Stimulated activated CD4-positive, alpha-beta T cell treated with anti-CD3 and anti-CD28 coated beads, Interleukin-1b, Interleukin-23, amount 100 ng/mL, for 1 hour (primary cell): ENCODE measurements at places on chromosomes 3 and 15.

GRCh38 chr15:42802168-42802567, 65.2 kb upstream of the CDAN1 start:
- DNase-seq: no peak

- DNase-seq: no peak
These were observed 7.3 kb downstream of the ILDR1 start for GRCh38 chr3:122014741-122015140.

- no peak for DNase-seq
These were observed 1.9 kb downstream of the VGLL4 start for GRCh38 chr3:11641683-11642430.

- no peak for DNase-seq
These were observed 9.7 kb downstream of the ZXDC start for GRCh38 chr3:126465928-126466544.

- DNase-seq: no peak
These were observed 8.1 kb upstream of the NTRK3 start for GRCh38 chr15:88264622-88265021.

GRCh38 chr3:114362815-114363214, 69.0 kb downstream of the TIGIT start:
- DNase-seq: no peak

- DNase-seq: no peak
These were observed 5.6 kb downstream of the LINGO1 start for GRCh38 chr15:77627067-77627466.

GRCh38 chr3:37999836-38000235, 9.2 kb downstream of the VILL start:
- no peak for DNase-seq

DNA sequence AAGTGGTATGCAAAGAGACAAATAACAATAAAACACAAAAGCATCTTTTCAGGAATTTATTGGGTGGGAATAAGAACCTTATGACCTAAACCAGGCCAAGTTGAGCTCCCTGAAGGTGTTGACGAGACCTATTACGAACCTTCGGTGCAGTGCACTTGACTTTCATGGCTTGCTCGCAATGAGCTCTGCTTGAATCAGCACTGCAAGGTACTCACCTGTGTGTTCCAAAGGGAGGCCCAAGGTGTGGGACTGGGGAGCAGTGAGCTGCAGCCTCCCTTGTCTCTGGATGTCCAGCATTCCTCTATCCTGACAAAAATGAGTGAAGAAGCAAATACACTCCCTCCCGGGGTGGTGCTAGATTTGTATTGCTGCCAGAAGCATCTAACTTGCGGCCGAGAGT, at the start of gene MDFIC2:
Gene MDFIC2 (minus strand): TSS at position 303 of the 400 bp plus-strand sequence. CDS start 665 bp downstream, outside the sequence.
- DNase-seq: no peak

GRCh38 chr3:174000675-174001074, 603.1 kb downstream of the NLGN1 start:
- DNase-seq: no peak

DNA sequence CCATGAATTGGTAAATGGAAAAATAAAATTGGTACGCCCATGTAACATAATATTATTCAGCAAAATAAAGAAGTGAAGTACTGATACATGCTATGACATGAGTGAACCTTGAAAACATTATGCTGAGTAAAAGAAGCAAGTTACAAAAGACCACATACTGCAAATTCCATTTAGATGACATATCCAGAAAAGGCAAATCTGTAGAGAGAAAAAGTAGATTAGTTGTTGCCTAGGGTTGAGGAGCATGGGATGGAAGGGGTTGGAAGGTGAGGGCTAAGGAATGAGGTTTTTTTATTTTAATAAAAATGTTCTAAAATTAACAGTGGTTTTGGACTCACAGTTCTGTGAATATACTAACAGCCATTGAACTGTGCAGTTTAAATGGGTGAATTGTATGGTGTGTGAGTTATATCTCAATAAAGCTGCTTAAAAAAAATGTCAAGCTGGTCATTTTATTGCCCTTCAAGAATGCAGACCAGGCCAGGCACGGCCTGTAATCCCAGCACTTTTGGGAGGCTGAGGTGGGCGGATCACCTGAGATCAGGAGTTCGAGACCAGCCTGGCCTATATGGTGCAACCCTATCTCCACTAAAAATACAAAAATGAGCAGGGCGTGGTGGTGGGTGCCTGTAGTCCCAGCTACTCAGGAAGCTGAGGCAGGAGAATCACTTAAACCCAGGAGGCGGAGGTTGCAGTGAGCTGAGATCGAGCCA, 8.1 kb upstream of the DLG1 start:
- no peak for DNase-seq

GRCh38 chr3:64244011-64244942, 19.0 kb upstream of the PRICKLE2 start:
- no peak for DNase-seq

GRCh38 chr3:76941376-76941775, 98.5 kb upstream of the ROBO2 start:
- DNase-seq: no peak

GRCh38 chr3:66475386-66476020, 25.3 kb downstream of the LRIG1 start:
- DNase-seq: no peak

GRCh38 chr3:167814441-167814951, 79.0 kb downstream of the SERPINI1 start:
- DNase-seq: no peak

GRCh38 chr15:99598296-99598695, 32.5 kb downstream of the MEF2A start:
- no peak for DNase-seq

GRCh38 chr15:74826364-74826819, at the start of gene CPLX3:
TSS of gene CPLX3 (plus strand) at chr15:74826627. CDS start at chr15:74826704, 77 bp downstream.
- DNase-seq: peak; percentile 24

- no peak for DNase-seq
These were observed 7.9 kb upstream of the UBXN7 start for GRCh38 chr3:196440041-196440537.

DNA sequence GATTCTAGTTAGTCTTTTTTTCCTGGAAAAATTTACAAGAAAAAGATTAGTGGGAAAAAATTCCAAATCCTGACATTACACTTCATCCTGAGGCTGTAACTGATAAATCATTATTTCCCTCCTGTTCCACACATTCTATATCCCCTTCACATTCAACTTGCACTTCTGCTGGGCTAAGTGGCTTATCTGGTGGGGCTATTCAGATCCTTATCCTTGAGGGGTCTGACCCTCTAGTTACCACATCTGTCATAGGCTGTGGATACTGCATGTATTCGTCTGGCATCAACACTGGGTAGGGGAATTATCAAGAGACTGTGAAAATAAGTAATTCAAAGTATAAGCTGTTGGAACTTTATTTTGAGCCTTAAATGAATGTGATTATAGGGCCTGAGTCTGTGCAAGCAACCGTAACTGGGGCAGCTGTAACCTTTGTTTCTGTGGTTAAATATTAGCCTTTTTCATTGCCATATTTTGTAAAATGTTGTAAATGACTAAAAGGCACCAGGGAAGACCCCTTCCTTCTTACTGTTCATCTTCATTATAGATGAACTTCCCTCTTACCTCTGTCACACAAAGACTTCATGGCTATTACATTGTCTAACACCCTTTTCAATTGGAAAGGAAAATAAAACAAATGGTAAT, 28.0 kb upstream of the TEX9 start:
- DNase-seq: no peak

DNA sequence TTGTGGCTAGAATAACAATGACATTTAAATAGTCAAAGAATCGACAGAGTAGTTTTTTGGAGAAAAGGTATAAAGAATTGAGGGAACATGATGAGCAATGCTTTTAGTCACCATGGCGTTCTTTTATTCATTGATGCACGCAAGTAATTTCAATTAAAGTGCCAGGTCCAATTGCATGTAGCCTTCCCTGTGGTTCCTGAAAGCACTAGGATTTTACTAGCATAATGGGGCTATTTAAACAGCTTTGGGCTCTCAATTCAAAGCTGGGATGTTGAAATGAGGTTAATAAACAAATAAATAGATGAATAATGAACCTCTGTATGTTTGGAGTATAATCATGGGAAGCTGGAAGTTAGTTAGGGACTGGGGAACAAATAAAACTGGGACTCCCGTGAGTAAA, 121.2 kb upstream of the GAP43 start:
- DNase-seq: no peak

DNA sequence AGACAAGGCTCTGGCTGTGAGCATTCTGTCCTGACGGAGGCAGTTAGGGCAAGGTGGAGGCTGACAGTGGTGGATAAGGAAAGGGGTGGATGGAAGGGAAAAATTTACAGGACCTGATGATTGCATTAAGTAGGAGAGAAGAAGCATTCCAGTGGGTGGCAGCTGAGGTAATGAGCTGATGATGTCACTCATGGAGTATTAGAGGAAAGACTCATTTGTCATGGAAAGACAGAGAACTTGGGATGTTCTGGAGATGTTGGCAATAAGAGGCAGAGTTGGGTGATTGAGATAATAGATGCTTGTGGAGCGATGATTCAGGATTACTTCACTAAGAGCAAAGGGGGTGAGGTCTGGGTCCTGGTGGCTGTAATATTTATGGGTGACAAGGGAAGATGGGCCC, 63.6 kb upstream of the SCN5A start:
- no peak for DNase-seq

DNA sequence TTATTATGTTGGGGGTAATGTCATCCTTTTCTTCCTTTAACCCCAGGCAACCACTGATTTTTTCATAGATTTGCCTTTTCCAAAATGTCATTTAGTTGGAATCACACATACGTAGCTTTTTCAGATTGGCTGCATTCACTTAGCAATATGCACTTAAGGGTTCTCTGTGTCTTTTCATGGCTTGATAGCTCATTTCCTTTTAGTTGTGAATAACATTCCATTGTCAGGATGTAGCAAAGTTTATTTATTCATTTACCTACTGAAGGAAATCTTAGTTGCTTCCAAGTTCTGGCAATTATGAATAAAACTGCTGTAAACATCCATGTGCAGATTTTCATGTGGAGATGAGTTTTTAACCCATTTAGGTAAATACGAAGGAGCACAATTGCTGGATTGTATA, 125.4 kb downstream of the AGBL1 start:
- DNase-seq: no peak

GRCh38 chr3:64093825-64094712, 70.8 kb upstream of the PSMD6 start:
- DNase-seq: no peak
